Foreskin keratinocyte (primary cell): ENCODE measurements at places on chromosomes 7 and 10. TPM values are rescaled to one million over a fixed set of nuclear protein-coding genes. Genes with fewer than 3 reads are reported as not detected.

Gene PRXL2A
- total RNA-seq = 39.8 and 53.7 TPM in 2 replicates

Gene TEX47
- not detected in 2 replicates for total RNA-seq

Gene LOXL4
- total RNA-seq = 0.03 and 0.04 TPM in 2 replicates

Gene CARD11
- 22.3 and 27.7 TPM in 2 replicates for total RNA-seq

Gene AKR1C2
- total RNA-seq = 6.8 and 8.6 TPM in 2 replicates

Gene GPR22
- not detected in 2 replicates for total RNA-seq

Gene FGL2
- total RNA-seq = not detected in 2 replicates

Gene CALN1
- total RNA-seq = not detected in 2 replicates

Gene ZP3
- 7.8 and 10.2 TPM in 2 replicates for total RNA-seq

Gene AUTS2
- 7.4 and 9.8 TPM in 2 replicates for total RNA-seq

Gene COL28A1
- not detected in 2 replicates for total RNA-seq

Gene OR2A14
- total RNA-seq = not detected in 2 replicates

Gene MRM2
- total RNA-seq = 31.8 and 34.5 TPM in 2 replicates

Gene SPDYE16
- total RNA-seq = not detected in 2 replicates

Gene LIPF
- not detected in 2 replicates for total RNA-seq

Gene ZNF503
- total RNA-seq = 5.1 and 5.7 TPM in 2 replicates

Gene DNAH11
- not detected in 2 replicates for total RNA-seq

Gene NUDT13
- total RNA-seq = 1.2 TPM in 2 replicates

Gene OR6V1
- total RNA-seq = not detected in 2 replicates

Gene RALA
- 66.7 and 79.3 TPM in 2 replicates for total RNA-seq
